Mesenchymal stem cell (in vitro differentiated cells and primary cell): ENCODE measurements at places on chromosomes 7 and 10.

- no peak for DNase-seq
Measured at GRCh38 chr10:70477661-70478162, 855 bp upstream of the PALD1 start.

DNA sequence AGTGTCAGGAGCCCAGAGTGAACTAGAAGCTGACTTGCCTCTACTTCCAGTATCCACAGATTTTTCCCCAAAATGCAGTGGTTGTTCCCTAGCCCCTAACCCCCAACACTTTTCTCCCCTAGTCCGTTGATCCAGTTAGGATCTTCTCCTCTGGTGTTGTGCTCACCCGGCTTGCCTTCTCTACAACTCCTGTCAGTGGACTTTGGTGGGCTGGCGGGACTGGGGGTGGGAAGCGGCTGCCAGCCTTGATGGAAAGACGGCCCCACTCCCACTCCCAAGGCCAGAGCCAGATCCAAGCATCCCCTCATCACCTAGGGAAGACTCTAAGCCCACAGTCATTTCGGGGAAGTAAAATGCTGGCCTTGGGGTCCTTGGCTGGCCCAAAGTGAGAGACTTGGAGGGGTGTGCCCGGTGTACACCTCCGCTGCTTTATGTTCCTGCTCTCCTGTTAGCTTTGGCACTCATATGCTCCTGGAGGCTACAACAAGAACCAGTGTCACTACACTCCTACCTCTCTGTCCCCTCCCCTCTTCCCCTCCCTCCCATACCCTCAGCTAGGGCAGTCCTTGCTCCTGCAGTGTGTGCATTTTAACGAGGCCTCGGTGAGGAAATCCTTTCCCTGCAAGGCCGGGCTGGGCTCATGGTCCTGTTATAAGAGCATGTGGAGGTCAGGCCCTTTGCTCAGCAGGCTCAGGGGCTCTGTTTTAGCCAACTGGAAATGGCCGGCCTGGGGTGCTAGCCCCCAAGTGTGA, 930 bp upstream of the HOXA10 start:
- DNase-seq, result no peak

DNA sequence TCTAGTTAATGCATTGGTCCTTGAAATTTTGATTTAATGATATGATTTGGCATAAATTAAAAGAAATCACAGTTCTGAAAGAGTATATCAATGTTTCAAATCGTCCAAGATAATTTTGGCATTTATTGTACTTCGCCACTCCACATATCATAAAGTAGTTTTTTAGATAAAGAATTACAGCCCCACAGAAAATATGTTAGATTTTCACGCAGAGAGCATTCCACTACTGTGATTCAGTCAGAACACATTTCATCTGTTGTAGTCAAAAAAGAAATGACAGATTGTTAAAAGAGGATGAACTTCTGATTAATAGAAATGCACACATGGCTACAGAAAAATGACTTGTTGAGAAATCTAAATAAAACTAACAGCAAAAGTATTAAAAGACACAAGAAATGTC, 1063.5 kb upstream of the LRRN3 start:
- DNase-seq, result no peak

GRCh38 chr7:122304996-122305421, 459 bp upstream of the FEZF1 start:
- peak; percentile 36 for DNase-seq

DNA sequence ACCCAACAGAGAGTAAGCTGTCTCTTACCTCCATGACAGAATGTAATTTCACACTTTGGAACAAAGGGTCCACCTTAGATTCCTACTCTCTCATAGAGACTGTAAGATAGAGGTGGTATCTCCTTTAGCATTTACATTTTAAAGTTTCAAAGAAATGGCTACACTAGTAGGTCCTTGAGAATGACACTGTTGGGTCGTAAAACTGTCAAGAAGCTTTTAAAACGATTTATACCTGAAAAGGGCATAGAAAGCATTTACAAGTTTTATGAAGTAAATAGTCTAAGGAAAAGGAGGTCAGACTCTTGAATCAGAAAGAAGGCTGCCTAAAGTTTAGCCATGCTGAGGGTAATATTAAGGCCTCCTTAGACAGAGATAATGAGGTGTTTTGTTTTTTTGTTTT, 1212.4 kb upstream of the PHF14 start:
- no peak for DNase-seq

DNA sequence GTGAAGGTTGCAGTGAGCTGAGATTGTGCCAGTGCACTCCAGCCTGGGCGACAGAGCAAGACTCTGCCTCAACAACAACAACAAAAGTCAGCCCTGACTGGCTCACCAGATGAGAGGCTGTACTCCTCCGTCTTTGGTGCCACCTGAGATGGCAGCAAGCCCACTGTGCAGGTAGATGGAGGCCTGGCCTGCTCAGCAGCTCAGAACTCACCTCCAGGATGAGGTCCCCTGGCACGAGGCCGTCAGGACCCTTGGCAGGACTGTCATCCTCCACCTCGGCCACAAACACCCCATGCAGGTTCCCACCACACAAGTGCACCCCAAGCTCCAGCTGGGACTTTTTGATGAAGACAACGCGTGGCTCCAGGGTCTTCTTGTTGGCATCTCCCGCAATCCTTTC, 117.2 kb downstream of the DLG5 start:
- DNase-seq, result no peak

DNA sequence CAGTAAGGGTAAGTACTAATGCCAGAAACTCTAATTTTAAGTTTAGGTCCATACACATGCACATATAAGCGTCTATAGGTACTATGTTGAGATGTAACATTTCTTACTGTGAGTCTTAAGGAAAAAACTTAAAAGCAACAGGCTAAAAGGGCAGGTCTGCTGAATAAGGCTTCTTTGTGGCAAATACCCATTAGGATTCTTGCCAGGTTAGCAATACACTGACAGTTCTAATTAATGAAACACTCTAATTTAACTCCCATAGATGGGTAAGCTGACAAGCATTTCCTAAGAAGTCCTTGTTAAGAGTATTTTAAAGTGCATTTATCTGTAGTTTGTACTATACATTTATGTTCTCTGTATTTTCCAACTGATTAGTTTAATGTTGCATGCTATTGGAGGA, 14.0 kb downstream of the SCRN1 start:
- DNase-seq, result no peak

GRCh38 chr10:110803830-110804338, 67.8 kb upstream of the PDCD4 start:
- peak; percentile 63 for DNase-seq
